Glutamatergic neuron (in vitro differentiated cells): ENCODE measurements at places on chromosomes 11 and 22. TPM values are rescaled to one million over a fixed set of nuclear protein-coding genes. Genes with fewer than 3 reads are reported as not detected.

Gene GAS2L1
- 10.3 TPM for total RNA-seq

Gene XRRA1
- total RNA-seq, result 8.6 TPM

Gene BUD13
- 17.0 TPM for total RNA-seq

Gene LRRC75B
- total RNA-seq, result 63.6 TPM

Gene PTPMT1
- total RNA-seq, result 27.5 TPM

Gene CEP126
- 3.9 TPM for total RNA-seq

Gene OR2AT4
- not detected for total RNA-seq

Gene MAP6
- total RNA-seq, result 313 TPM

Gene DNAJC24
- 20.6 TPM for total RNA-seq

Gene HBD
- total RNA-seq, result not detected

Gene KCNJ5
- total RNA-seq, result 0.34 TPM

Gene OOSP3
- not detected for total RNA-seq

Gene PDGFB
- total RNA-seq, result 0.44 TPM
